G401 (cell line): ENCODE measurements at places on chromosomes 11 and 22.

- no peak for DNase-seq
Measured at GRCh38 chr11:130037058-130037457, 32.6 kb upstream of the APLP2 start.

- DNase-seq, result no peak
Measured at GRCh38 chr11:13486926-13487660, 8.7 kb downstream of the PTH start.

DNA sequence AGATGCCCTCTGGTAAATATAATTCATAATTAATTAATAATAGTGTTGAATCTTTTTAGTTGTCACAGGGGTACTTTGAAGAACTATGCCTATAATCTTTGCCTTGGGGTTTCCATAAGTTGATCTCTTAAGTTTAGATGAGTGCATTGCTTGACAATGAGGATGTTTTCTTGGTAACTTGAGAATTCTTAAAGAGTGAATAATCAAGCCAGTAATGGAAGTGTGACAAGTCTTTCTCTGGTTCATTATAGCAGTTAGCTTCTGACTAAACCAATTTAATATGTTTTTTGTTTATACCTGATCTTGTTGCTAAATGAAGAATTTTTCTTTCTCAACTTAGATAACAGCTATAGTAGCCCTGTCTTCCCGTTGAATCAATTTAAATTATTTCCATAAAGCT, 46.2 kb downstream of the ATXN10 start:
- no peak for DNase-seq

DNA sequence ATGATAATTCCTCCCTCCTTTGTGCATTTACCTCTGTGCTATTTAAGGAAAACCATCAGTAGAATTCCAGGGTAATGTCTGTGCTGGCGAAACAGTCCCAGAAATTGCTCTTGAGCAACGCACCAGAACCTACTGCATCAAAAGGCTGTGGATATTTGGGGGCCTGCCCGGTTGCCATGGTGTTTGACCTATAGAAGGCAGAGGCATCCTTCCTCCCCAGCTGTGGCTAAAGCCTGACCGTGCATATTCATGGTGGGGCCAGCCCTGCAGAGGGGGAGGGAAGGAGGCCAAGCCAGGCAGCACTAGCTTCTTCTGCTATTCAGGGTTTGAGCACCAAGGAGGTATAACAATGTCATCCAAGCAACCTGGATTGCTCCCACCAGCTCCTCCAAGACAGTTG, 215.0 kb upstream of the E2F8 start:
- no peak for DNase-seq

GRCh38 chr11:1055990-1056771, 18.5 kb upstream of the MUC2 start:
- DNase-seq, result no peak

- DNase-seq, result no peak
Measured at GRCh38 chr11:102360681-102361080, 13.7 kb downstream of the BIRC2 start.

GRCh38 chr11:93524858-93525257, 18.3 kb downstream of the SMCO4 start:
- no peak for DNase-seq
